SJSA1 (cell line): ENCODE measurements at places on chromosomes 5 and 9. TPM values are rescaled to one million over a fixed set of nuclear protein-coding genes. Genes with fewer than 3 reads are reported as not detected.

DNA sequence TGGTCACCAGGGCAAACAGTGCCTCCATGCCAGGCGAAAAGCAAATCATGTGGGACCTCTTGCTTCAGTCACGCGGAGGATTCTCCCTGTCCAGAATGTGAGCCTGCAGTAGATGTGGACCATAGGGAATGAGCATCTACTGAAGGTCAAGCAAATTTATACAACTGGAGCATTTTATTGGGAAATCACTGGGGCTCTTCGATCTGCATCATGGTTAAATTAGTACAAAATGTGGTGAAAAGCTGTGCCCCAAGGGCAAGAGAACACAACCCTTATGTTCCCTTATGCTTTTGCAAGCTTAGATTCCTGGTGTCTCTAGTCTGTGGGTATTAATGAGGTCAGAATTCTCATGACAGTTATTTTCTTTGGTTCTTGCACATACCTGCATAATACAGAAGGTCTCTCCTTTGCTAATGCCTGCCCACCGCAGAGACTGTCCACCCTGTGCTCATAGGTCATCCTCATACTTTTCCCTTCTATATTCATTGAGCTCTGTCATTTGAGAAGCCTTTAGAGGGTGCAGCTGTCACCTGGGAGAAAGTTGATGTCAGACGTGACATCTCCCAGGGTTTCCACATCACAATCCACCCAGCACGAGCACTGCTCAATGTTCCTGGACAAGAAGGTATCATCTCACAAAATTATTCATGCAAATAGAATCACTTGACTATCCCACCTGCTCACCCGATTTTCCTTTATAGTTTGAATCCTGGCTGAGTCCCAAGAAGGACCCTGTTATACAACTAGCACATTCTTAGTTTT, 111.7 kb downstream of the NXNL2 start:
- DNase-seq: no peak

DNA sequence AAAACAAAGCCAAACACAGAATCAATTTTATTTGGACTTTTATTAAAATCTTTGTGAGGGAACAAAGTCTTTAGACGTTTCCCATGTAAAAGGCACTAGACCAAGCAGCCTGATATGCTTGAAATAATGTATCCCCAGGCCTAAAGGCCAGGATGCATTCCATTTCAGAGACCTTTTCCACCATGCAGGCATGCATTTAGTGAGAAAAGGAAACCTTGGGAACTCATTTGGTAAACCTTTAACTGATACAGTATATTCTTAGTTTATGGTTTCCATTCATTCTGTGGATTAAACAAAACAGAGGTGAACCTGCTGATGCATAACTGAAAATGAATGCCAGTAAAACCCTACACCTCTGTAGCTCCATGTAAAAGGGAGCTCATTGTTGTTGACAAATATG, 600.0 kb downstream of the NR2F1-AS1 start:
- DNase-seq: no peak

- DNase-seq: no peak
These were observed 71.5 kb upstream of the RPS23 start for GRCh38 chr5:82349652-82350051.

- DNase-seq: no peak
These were observed 5.8 kb downstream of the GABBR2 start for GRCh38 chr9:98702835-98703380.

- DNase-seq: no peak
These were observed 75.5 kb upstream of the PRRC1 start for GRCh38 chr5:127441799-127442484.

Gene GAS1
- 2.3 and 3.7 TPM in 2 replicates for total RNA-seq

Gene ADGRV1
- 0.13 TPM in 1 of 2 replicates, not detected in the other for total RNA-seq

Gene SLC36A2
- not detected in 2 replicates for total RNA-seq
